CD8-positive, alpha-beta T cell (primary cell): ENCODE measurements at places on chromosomes 7 and 10. TPM values are rescaled to one million over a fixed set of nuclear protein-coding genes. Genes with fewer than 3 reads are reported as not detected.

The VAX1 gene
- not detected for total RNA-seq

The GPR37 gene
- total RNA-seq = not detected

GRCh38 chr7:31545549-31545948 is 31.7 kb downstream of the ITPRID1 start:
- no peak for DNase-seq

GRCh38 chr10:23156447-23157150 is 35.5 kb upstream of the PTF1A start:
- no peak for DNase-seq

- no peak for DNase-seq
Observed at GRCh38 chr7:80665526-80665925, 27.1 kb downstream of the CD36 start.

DNA sequence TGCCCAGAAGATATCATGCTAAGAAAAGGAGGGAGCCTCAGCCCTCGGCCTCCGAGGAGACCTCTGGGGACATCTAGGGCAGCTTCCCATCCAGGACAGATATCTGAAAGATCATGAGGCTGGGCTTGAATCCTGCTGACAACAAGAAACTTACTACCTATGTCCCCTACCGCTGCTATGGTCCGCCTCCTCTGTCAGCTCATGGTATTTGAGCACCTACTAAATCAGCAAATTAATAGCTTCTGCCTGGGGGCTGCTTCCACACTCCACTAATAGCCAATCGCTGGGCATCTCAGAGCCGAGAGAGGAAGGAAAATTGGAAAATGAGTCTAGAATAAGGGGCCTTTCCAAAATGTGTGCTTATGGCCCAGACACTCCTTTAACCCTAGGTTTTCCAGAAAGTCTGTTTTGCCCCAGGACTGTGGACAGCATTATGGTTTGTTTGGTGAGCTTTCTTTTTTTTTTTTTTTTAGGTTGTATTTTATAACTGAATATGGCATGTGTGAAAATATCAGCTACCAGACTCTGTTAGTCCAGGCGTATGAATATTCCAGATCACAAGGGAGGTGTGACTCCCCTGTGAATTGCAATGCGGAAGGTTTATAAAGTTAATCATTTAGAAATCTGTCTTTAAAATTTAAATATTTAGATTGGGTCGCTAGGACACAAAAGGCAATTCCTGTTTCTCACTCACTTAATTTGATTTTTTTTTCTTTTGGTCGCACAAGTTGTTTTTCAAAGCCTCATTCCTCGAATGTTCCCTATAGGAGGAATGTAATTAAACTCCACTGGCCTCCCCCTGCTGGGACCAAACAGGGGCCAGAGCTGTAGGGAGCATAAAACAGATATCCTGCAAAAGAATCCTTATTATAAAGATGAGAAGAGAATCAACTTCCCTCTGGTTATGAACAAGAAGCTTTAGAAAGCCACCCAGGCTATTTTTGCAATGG is 89.4 kb downstream of the PARP12 start:
- no peak for DNase-seq

DNA sequence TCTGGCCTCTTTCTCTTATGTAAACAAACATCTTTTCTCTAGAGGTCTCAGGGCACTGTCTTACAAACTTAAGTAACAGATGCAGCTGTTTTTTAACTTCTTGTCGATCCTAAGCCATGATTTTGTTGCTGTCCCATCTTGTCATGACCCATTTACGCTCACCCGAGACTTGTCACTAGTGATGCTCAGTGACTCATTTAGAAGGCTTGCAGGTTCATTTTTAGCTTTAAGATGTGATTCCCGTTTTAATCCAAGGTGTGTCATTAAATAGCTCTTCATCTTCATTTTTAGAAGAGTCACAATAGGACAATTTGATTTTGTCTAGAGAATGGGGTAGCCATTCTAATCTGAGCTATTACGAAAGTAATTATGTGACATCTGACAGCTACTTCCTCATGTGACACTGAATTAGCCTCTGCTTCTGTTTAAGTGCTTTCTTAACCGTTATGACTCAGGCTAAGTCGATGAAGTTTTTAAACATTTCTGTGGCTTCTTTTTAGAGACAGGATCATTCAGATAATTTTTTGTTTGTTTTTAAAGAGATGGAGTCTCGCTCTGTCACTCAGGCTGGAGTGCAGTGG is 42.7 kb downstream of the SPDYE5 start:
- no peak for DNase-seq

GRCh38 chr10:86636311-86636710 is 18.0 kb upstream of the OPN4 start:
- no peak for DNase-seq
